ENCODE measurements at places on chromosomes 7 and 10.
A peak's percentile ranks its signal among the peaks of the same experiment; 100 is the strongest.

DNA sequence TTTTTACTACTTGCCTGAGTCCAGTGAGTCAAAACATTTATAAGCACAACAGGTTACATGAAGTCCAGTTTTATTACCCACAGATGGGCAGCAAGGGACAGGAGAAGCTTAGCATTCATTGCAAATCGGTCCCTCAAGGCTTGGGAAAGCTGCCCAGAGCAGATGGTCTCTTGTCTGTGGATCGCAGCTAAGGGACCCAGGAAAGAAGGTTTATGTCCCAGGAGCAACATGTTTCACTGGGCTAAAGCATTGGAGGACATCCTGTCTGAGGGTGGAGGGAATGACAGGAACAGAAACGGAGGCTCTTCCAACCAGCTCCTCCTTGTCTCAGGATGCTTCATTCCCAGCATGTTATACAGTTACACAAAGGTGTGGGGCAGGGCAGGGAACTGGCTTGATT, 39.3 kb downstream of the TRIM24 start:
- DNase-seq, result no peak

- peak; percentile 18 for DNase-seq
These were observed 63.5 kb downstream of the ZNF365 start for GRCh38 chr10:62437696-62438095.

DNA sequence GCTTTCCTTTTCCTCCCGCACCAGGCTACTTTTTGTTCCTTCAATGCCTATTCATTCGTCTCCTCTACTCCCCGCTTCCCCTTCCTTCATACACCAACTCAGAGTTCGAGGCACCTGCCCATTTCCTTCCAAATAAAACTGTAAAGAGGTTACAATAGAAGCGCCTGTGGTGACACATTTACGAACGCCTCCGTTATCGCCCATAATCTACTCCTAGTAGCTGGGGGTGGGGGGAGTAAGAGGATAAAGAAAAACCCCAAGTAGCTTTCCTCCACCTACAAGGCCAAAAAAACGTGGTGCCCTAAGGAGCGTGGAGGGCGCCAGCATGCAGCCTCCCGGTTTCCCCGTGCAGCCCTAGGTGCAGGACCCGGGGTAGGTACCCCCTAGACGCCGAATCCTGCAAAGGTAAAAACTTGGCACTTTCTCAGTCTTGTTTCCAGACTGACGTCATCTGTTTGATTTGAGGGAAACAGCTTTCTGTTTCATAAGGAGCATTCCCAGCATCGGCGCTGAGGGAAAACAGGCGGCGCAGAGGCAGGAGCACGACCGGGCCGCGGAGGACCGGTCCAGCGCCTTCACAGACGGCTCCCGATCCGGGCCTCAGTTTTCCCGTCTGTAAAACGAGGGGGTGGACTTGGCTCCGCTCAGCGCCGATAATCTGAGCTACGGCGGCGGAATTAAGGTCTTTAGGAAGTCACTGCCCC, 922 bp downstream of the PPA1 start:
- DNase-seq, result peak; percentile 62

- DNase-seq, result no peak
These were observed 14.3 kb downstream of the CPA1 start for GRCh38 chr7:130394421-130395195.

GRCh38 chr7:16619979-16620408, 25.6 kb downstream of the ANKMY2 start:
- DNase-seq, result no peak

GRCh38 chr7:87831097-87831496, 45.1 kb downstream of the SLC25A40 start:
- DNase-seq, result no peak

DNA sequence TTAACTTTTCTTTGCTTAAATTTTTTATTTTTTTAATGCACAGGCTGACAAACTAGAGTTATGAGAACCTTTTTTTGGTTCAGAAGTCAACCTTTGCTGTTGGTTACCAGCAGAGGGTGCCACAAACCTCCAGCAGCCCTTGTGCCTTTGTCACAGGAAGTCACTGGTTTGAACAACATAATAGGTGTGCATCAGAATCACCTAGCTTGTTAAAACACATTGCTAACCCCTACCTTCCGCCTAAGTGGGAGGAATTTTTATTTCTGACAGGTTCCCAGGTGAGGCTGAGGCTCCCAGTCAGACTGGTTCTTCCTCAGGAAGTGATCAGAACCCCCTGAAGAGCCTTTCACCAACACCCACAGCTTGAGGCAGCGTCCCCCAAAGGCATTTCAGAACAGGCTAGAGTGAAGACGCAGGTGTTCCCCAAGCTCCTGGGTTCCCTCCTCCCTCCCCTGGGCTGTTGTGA, 22.6 kb upstream of the VDAC2 start:
- peak; percentile 55 for DNase-seq

DNA sequence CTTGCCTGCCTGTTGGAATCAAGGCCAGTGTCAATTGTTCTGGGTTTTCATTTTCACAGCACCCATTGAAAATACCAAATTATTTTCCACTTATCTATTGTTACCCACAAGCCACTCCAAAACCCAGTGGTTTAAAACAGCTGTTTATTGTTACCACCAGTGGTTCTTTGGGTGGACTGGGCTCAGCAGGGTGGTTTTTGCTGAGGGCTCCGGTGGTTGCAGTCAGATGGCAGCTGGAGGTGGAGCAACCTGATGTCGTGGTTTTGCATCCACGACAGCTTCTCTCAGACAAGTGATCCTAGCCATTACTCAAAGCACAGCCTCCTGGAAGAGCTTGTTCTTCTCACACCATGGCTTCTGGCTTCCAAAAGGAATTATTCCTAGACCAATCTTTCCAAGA, 235.1 kb upstream of the ADARB2 start:
- no peak for DNase-seq

DNA sequence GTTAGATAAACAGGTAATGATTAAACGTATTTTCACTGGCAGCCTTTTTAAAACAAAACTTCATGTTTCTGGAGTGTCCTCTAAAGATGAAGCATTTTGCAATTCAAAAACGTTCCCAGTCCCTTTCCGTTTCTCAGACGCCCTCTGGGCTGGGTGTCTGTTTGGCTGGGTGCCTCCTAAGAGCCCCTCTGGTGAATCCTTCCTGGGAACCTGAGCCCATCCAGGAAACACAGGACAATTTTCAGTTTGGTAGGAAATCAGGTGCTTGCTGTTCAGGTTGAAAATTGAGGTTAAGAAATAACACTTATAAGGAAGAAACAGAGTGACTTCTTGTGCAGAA, 76.7 kb downstream of the CHN2 start:
- no peak for DNase-seq

DNA sequence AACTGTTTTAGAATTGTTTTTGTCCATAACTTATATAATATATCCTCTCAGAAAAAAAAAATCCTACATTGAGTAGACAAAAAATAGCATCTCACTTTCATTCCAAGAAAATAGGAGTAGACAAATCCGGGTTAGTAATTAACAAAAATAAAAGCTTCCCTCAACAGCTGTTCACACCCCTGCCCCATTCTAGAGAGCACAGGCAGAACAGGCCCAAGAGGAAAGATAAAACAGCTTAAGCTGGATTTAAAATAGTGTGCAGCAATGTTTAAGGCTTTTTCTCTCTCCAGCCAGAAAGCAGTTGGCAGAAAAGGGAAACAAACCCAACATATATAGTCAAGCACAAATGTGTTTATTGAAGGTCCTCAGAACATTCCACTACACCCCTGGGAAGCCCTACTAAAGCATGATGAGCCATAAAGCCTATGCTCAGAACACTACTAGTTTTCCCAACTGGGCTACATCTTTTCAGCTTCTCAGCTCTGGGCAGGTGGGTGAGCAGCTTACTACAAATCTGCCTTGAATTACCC, 189.9 kb downstream of the MTERF1 start:
- DNase-seq, result no peak

DNA sequence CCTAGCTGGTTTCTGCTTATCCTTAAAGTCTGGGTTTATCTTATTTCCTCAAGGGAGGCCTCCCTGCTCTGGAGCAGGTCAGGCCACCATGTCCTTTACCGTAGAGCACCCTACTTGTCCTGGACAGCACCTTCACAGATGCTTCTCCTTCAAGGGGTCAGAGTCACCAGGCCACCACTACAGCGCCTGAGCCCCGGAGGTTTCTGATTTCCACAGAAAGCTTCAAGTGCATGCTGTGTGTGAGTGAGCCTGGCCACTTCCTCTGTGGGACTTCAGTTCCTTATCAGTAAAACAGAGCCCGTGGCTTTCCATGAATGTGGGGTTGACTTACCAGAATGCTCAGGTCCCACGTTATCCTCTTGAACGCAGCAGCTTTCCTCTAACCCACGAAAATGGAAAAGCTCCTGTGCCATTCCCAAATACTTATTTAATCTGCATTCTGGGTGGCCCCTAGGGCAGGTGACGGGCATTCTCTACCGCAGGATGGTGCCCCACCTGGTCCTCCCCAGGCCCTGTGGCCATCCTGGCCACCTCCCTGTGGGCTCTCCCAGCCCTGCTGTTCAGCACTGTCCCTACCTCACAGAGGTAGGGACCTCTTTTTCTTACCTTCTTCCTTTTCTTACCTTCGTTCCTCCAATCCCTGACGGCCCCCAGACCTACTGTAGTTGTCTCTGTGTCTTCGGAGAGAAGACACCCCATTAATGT, 1.4 kb upstream of the DOCK1 start:
- no peak for DNase-seq

GRCh38 chr10:88913788-88914187, 33.7 kb downstream of the STAMBPL1 start:
- no peak for DNase-seq

DNA sequence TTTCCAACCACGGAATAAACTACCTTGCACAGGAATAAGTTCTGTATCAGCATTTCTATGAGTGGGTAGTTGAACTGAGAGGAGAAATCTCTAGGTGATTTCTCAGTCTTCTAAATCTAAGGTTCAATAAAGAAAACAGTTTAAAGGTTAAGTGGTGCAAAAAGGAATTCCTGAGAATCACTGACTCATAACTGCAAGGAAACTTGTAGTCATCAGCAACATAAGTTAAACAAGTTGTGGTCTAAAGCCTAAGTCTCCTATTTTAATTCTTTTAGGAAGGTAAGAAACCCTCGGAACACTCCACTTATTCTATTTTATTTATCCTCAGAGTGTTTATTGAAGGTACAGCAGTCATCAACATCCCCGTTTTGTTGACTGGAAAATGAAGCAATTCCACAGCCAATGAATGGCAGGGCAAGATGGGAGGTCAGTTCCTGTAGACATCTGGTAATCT, 92.4 kb upstream of the PIK3CG start:
- DNase-seq, result no peak

- DNase-seq, result no peak
These were observed 651.6 kb upstream of the FOXK1 start for GRCh38 chr7:4030346-4030950.

- no peak for DNase-seq
These were observed 47.0 kb upstream of the BICC1 start for GRCh38 chr10:58465629-58466028.

Measured in hepatic stellate cell (primary cell).